ENCODE measurements at places on chromosomes 11 and 22.

DNA sequence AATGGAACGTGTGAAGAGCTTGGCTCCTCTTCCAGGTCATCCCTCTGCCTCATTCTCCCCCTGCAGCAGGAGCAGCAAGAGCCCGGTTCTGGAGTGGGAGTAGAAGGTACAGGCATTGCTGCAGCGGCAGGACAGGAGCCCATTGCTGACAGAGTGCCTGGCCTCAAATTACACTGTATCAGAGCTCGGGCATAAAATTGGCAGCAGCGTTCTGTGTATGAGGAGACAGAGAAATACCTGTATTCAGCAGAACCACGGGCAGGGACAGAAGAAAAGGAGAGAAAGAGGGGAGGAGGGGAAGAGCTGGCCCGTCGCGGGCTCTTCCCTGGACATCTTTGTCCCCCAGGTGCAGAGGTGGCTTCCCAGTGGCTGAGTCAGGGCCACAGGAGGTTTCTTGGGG is 2.6 kb upstream of the NCF4 start:
- no peak for DNase-seq

DNA sequence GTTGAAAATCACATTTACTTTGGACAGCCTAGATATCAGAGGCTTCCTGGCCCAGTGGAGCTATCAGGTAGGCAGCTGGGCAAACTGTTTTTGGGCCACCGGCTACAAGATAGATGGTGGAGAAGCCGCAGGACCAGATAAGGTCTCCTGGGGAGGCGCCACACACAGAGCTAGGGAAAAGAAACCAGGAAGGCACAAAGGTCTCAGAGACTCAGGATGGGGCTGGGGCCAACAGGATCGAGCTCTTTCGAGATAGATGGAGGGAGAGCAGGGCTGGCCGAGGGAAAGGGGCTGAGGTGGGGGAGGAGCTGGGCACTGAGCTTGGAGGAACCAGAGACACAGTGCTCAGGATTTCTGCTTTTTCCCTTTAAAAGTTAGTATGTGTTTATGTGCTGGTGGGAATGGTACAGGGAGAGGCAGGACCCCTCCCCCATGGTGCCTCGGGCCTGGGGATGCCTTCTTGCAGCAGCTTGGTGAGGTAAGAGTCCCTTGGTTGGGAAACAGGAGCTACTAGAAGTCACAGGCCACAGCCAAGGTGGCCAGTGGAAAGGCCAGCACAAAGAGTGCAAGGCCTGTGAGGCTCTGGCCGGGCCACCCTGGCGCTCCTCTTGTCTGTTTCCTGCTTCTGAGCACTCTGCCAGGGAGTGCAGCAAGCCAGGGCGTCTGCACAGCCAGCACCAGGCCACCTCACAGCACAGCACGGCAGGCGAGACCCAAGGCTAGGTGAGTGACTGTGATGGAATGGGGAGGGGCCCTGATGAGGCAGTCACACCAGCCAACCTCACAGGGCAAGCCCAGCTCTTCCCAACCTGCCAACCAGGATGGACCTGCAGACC is 11.5 kb upstream of the NAP1L4 start:
- no peak for DNase-seq

DNA sequence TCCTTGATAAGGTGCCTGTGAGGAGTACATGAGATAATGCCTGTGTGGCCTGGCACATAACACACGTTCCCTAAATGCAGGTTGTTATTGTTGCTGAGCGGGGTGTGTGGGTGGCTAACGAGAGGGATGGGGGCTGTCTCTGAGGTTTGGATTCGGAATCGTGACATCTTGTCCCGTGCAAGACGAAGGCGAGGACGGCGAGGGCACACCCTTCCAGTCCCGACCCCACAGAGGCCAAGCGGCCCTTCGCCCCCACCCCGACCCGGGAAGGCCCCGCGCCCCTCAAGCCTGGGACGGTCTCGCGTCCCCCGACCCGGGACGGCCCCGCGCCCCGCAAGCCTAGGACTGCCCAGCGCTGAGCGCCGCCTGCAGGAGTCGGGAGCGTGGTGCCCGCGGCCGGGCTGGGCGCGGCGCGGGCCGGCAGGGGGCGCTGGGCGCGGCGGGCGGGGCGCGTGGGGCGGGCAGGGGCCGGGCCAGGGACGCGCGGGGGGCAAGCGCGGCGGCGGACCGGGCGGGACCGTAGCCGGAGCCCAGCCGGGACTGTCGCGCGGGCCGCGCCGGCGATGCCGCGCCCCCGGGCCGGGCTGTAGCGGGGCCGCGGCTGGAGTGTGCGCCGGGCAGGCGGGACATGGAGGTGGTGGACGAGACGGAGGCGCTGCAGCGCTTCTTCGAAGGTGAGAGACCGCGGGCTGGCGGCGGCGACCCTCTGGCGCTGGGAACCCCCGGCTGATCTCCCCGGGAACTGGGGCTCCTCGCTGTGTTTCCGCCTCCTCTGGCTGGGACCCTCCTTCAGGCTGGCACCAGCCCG is at the start of gene MYRF:
MYRF (plus strand) TSS at position 520 of the 808 bp plus-strand sequence; CDS start at position 629, 109 bp downstream.
- peak; percentile 21 for DNase-seq

DNA sequence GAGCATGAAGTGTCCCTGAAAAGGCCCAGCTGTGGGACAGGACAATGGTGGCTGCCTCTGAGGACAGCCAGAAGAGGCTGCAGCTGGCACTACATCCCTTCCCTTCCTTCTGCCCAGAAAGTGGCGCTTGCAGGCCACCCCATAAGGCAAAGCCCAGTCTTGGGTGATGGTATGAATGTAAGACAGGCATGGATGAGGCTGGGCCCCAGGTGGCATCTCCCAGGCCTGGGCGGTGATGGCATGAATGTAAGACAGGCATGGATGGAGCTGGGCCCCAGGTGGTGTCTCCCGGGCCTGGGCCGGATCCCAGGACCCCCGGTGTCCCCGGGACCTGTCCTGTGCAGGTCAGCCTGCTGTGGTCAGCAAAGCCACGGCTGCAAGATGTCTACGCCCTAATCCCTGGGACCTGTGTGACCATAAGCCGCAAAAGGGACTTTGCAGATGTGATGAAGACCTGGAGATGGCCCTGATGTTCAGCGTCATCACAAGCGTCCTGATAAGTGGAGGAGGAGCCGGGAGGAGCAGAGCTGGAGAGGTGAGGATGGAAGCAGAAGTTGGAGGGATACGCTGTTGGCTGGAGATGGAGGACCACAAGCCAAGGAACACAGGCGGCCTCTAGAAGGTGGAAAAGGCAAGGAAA is 181.1 kb downstream of the CTTN start:
- no peak for DNase-seq

DNA sequence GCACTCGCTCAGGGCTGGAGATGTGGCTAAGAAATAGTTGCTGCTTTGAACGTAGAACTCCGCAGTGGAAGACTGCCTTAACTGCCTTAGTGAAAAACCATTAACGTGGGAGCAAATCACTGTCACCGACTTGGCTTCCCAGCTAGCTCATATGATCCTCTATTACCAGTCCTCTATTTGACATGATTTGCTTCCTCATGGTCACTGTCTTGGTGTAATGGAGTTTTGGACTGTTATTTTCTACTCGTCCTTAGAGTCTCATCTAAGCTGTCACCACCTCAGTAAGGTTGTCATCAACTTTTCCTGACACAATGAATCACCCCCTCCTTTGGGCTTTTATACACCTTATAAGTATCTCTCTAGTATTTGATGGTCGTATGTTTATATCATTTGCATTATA is 167.1 kb upstream of the NARS2 start:
- no peak for DNase-seq

- peak; percentile 56 for DNase-seq
Observed at GRCh38 chr11:65112546-65113360, 1.1 kb downstream of the TM7SF2 start.

- DNase-seq, result peak; percentile 14
Observed at GRCh38 chr11:123564221-123564620, 90.2 kb downstream of the SCN3B start.

DNA sequence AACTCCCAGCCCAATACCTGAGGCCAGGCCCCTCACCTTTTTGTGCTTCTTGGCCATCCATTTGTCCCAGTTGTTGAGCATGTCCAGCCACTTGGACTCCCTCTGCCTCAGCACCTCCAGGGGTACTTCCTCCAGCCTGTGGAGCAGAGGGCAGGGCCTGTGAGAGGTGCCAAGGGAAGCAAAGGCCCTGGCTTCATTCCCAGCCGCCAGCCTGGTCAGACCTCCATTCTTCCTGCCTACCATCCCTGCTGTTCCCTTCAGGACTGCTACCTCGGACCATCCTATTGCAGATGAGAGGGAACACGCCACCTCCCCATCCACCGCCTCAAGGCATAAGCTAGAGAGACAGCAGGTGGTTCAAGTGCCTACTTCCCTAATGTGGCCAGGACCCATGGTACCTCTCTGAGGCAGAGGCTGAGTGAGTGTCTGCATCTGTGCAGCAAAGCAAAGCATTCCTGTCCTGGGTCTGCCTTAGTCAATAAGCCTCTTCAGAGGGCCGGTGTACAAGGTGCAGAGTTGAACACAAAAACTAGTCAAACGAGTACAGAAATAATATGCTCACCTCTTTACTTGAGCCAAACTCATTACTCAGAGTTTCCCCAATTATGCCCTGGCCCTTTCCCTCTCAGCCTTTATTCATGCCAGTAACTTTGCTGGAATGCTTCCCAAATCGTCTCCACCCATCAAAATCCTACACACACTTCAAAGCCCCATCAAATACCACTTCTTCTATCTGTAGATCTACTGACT is 15.4 kb upstream of the CASTOR1 start:
- DNase-seq, result no peak

DNA sequence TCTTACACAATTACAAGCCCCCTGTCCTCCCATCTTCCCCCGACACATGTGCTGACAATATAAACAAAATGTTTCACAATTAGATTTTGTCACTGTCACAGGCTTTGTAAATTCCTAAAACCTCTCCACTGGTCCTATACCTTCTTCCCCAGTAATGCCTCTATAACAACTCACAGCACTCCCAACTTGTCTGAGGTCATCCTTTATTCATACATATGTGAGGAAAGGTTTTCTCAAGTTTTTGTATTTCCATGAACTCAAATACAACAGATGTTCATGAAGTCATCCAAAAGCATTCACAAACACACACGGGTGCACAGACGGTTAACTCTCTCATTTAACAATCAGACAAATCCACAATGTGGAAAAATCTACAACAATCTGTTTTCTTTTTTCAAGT is 1.9 kb downstream of the OR52H1 start:
- no peak for DNase-seq

DNA sequence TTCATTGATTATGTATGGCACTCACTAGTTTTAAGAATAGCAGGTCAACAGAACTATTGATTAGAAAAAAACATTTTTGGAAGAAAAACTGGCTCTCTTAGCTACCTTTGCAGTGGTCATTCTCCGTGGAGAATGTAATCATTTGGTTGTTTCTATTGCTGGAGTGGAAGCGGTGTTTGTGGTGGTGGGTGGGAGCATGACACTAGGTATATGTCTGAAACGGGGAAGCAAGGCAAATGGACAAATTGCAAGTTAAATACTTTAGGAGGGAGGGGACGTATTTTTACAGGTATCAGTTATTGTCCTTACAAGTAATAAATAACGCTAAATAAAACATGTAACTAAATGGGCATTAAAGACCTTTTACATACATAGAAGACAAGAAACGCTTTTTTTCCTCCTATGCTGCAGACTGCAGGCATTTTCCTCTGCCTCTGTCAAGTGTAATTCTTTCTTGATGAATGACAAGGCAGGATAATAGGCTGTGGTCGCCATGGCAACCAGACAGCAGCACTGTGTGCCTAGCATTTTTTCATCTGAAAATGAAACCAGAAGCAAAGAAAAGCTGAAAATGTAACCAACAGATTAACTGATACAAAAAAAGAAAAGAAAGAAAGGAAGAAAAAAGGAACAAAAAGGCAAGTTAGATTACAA is 46.2 kb downstream of the BLID start:
- no peak for DNase-seq

- DNase-seq, result no peak
Observed at GRCh38 chr22:28930357-28931007, 47.1 kb downstream of the ZNRF3 start.

GRCh38 chr11:118691926-118692830 is 12.7 kb upstream of the TREH start:
- DNase-seq, result no peak

- DNase-seq, result no peak
Observed at GRCh38 chr11:61972112-61972671, 4.8 kb upstream of the FTH1 start.

DNA sequence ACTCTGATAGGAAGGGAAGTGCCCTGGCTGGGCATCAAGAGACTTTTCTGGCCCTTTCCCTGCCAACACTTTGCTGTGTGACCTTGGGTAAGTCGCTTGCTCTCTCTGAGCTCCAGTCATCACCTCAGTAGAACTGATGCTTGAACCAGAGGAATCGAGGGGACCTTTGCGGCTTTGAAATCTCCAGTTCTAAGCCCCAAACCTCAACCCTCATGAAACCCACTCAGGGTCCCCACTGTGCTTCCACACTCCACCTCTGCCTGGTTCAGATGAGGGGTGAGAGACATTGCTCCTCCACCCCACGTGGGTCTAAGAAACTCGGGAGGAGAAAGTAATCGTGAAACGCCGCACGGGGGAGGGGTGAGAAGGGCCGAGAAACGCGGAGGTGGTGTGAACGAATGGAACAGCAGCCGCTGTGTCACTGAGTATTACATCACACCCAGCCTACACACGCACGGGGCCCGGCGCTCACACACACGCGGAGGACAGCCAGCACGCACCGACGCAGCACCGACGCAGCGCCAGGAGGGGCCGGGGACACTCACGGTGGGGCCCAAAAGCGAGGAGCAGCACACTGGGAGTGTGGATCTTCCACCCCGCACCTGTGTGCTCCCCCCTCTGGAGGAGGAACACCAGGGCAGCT is 4.3 kb downstream of the RTN4RL2 start:
- no peak for DNase-seq

GRCh38 chr11:125916683-125917347 is 12.5 kb downstream of the DDX25 start:
- DNase-seq, result no peak

- peak; percentile 3 for DNase-seq
Observed at GRCh38 chr11:57192316-57192715, 10.6 kb downstream of the LRRC55 start.

DNA sequence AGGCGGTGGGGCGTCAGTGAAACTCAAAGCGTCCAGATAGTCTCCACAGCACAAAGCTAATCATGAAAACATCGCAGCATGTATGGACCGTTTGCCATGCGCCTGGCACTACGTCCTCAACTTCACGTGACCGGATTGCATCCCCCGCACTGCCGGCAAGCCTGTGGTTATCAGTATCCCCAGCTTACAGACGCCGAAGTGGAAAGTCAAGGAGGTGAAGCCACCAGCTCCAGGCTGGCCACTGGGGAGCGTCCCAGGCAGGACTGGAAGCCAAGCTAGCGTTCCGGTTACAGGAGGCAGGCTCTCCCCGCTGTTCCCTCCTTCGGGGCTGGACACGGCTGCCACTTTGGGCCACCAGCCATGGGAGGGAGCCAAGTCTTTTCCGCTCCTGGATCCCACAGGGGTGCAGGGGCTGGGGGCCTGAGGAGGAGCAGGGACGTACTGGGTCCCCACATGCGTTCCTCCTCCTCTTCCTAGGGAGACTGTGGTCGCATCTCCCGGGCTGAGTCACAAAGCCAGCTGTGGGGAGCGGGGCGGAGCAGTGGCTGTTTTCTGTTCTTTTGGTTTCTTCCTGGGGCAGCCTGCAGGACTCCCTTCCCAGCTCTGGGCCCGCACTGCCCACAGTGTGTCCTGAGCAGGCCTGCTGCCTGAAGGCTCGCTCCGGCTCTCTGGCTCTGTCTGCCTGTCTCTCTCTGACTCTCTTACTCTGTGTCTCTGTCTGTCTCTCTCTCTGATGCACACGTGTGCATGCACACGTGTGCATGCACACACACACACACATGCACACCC is 4.3 kb upstream of the OSBPL5 start:
- peak; percentile 42 for DNase-seq

Measured in AML-193 (cell line).